ENCODE measurements at places on chromosomes 12 and 14.

- no peak for DNase-seq
Observed at GRCh38 chr12:116325336-116325664, 47.8 kb upstream of the MED13L start.

GRCh38 chr12:6697584-6698351, 2.8 kb downstream of the PIANP start:
- no peak for DNase-seq

DNA sequence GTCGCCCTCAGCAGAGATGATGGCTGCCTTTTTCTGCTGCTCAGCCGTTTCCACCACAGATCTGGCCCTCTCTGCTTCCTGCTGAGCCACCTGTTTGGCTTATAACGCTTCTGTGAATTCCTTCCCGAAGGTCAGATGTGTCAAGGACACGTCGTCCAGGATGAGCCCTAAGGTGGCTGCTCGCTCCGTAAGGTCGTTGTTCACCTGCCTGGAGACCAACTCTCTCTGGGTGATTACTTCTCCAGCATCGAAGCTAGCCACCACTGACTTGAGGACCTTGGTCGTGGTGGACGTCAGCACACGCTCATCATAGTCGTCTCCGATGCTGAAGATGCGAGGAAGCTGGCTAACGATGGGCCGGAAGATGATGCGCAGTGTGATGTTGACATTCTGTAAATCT, 11.7 kb upstream of the ASB8 start:
- no peak for DNase-seq

DNA sequence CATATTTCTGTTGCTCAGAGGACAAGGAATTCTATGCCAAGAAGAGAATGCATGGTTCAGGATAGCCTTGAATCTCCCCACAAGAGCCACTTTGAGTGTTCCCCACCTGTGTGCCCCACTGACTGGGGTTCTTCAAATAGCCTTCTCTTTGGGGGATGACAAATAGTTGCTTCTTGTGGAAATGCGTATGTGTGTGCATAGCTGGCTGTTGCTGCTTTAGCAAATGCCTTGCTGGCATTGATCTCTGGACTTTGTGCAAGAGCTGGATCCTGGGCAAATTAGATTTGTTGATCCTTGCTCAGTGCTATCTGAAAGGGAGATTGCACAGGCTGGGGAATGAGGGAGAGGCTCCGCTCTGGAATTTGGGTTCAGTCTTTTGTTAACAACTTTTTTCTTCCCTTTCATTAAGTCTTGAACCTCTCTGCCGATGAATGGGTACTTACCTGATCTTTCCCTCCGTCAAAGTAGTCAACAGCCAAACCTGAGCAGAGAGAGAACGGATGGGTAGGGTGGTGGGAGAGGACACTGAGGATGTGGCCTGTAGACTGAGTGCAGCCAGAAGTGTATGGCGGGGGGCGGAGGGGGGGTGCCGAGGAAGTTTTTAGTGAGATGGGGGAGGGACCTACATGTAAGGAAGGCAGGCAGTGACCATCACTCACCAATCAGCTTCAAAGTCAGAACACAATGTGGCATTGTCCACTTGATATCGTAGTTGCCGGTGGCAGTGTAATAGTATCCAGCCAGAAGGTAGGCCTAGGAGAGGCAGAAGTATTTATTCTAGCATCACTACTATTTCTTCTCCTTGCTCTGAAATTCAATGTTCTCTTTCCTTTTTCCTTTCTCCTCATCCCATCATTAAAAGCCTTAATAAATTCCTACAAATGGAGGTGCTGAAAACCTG, 10.7 kb downstream of the EMG1 start:
- DNase-seq = no peak
